ENCODE measurements at places on chromosomes 6 and 20. TPM values are rescaled to one million over a fixed set of nuclear protein-coding genes. Genes with fewer than 3 reads are reported as not detected.

Gene TMEM74B
- total RNA-seq, result 0.17 TPM

Gene SRMS
- not detected for total RNA-seq

Gene FOXP4
- 8.0 TPM for total RNA-seq

Gene TNFRSF6B
- 191 TPM for total RNA-seq

Gene PNLDC1
- total RNA-seq, result not detected

Gene LST1
- not detected for total RNA-seq

Gene HAO1
- total RNA-seq, result not detected

Gene IPCEF1
- 1.7 TPM for total RNA-seq

Gene KIF6
- 1.3 TPM for total RNA-seq

Gene CLDN20
- not detected for total RNA-seq

Gene YTHDF1
- total RNA-seq, result 18.8 TPM

Gene DACT2
- total RNA-seq, result 0.89 TPM

Gene ENPP4
- total RNA-seq, result 9.1 TPM

Gene ELOVL2
- total RNA-seq, result 0.05 TPM

Gene RAB44
- total RNA-seq, result not detected
